ENCODE measurements at places on chromosomes 5 and 9.

GRCh38 chr5:149635394-149635793, 54.1 kb downstream of the ARHGEF37 start:
- DNase-seq = peak; percentile 45

DNA sequence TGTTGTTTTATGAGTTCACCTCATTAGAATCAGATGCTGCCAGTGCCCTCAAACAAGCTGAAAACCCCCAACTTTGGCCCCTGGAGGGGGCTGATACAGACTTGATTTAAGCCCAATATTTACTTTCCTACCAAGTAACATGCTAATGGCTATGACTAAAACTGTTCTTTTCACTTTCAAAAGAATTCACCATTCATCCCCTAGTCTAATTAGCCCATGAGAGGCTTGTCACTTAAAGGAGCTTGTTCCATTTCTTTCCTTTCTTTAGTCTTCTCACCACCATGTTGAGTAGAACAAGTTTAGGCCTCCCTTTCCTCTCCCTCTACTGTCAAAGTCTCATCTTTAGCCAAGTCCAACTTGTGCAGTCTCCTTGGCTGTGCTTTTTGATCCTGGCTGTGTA, 50.4 kb downstream of the EPB41L4B start:
- peak; percentile 23 for DNase-seq

DNA sequence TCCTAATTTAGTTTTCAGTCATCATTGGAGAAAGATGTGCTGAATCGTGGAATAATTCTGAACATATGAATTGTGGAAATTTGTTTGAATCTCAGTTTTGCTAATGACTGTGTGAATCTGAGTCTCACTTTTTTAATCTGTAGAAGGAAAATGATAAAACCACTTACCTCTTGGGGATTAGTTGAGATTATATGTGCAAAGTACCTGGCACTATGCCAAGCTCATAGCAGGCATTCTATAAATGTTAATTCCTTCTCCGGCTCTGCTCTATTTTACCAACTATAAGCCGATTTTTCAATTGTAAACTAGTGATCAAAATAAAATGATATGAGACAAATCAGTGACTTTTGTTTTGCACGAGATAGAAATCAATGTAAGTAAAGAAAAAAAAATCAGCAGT, 290.8 kb downstream of the TRPM3 start:
- no peak for DNase-seq

GRCh38 chr5:149273950-149274349, 2.3 kb downstream of the AFAP1L1 start:
- DNase-seq = no peak

DNA sequence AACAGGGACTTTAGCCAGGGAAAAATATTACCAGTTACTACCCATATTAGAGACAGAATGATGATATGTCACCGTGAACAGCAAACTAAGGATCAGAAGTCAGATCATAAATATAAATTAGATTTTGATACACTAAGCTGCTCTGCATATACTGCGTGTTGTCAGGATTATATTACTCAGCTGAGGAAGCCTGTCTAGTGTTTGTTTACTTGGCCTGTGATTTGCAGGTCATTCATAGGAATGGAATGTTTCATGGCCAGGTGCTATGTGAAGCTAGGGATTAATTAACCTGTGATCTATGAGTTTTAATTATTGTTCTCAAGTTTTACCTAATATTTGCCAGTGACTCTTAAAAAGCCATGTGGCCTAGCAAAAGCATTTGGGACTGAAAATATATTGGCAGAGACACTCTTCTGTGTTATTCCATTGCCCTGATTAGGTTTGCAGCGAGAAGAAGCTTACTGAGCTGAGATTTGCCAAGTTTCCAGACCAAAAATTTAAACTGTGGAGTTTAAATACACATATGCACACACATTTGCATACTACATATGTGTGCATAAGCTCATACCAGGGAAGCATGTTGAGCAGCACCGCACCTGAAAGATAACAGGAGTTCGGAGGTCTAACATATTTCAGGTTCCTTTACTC, 496.3 kb upstream of the GRIA1 start:
- peak; percentile 81 for DNase-seq

DNA sequence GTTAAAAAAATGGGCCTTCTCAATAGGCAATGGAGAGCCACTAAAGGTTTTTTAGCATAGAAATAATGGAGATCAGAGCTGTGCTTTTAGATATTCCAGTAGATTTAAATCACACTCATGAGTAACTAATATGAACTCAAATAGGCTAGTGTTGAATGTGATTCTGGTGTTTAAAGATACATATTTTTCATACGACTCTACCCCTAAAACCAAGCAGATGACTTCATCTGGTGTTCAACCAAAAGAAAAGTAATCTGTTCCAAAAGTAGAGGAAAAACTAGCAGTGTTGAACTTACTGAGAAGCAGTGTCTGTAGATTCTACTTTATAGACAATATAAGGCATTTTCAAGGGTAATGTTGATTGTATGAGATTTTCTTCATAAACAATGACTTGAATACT, 138.1 kb downstream of the TSSK1B start:
- DNase-seq = no peak

Data from NCI-H69 (cell line).